ENCODE measurements at places on chromosomes 16 and 17.

DNA sequence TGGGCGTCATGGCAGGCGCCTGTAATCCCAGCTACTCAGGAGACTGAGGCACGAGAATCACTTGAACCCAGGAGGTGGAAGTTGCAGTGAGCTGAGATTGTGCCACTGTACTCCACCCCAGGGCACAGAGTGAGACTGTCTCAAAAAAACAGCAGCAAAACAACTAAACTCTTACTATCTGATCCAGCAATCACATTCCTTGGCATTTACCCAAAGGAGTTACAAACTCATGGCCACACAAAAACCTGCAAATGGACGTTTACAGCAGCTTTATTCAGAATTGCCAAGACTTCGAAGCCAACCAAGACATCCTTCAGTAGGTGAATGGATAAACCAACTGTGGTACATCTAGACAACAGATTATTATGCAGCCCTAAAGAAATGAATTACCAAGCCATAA, 4.0 kb downstream of the SIAH1 start:
- no peak for DNase-seq

- peak; percentile 7 for DNase-seq
Observed at GRCh38 chr16:79874391-79874790, 273.9 kb upstream of the MAF start.

DNA sequence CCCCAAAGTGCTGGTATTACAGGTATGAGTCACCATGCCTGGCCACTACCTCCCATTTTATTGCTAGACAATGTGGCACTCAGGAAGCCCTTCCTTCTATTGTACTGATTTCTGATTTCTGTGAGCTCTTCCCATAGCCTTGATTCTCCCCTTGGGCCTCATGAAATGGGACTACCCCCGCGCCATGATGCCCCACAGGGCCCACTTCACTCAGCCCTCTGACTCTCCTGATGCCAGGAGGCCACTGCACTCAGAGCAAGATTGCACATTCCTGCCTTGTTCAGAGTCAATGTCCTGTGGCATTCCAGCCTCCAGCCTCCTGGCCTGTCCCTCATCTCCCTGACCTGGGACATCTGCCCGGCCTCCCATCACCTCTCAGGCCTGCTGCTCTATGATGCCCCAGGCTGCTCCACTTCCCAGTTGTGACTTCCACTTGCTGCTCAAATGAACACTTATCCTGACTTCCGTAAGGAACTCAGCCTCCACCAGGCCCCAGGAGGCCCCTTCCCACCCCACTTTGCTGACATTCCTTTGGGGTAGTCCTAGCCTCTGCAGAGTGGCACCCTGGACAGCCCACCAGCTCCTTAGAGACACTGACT, 66.6 kb upstream of the KSR1 start:
- DNase-seq: no peak

DNA sequence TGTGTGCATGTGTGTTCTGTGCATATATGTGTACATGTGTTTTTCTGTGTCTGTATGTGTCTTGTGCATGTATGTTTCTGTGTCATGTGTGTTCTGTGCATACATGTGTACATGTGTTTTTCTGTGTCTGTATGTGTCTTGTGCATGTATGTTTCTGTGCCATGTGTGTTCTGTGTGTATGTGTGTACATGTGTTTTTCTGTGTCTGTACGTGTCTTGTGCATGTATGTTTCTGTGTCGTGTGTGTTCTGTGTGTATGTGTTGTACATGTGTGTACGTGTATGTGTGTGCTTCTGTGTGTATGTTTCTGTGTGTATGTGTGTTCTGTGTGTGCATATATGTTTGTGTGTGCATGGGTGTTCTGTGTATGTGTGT, 8.4 kb upstream of the RAB37 start:
- DNase-seq: no peak

- no peak for DNase-seq
Observed at GRCh38 chr17:75087182-75087557, 584 bp upstream of the SLC16A5 start.

GRCh38 chr16:27107185-27107592, 40.5 kb downstream of the C16orf82 start:
- no peak for DNase-seq

- DNase-seq: no peak
Observed at GRCh38 chr17:79651761-79652160, 40.9 kb upstream of the RBFOX3 start.

DNA sequence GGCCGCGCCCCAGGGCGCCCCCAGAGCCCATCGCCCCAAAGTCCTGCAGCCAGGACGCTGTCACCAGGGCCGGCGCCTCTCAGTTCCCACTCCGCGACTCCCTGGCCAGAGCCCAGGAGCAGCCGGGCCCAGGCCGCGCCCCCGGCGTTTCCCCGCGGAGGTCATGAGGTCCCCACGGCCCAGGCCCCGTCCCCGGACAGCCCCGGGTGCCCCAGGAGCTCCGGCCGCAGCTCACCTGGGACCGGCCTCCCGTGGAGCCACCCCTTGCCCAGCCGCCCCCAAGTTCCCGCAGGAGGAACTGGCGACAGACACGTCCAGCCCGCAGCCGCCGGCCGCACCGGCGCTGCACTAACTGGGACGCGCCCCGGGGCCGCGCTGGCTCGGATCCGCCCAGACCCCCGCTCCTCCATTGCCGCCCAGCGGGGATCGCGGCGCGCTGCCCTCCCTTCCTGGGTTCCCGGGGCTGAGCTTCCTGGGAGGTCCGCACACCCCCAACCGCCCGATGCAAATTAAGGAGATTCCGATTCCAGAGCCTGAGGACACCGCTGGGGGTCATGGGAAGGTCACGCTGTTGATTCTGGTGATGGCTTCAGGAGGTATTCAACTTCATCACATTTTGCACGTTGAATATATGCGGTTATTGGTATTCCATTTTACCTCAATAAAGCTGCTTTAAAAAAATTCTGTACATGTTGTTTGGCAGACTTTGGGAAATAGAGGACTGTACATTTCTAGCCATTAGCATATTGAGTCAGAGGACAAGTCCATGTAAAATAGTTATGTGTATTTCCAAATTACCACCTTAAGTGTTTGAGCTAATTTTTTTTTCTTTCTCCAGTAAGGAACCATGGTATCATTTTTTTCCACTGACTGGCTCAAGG, 9.9 kb downstream of the AHSP start:
- DNase-seq: no peak
